ENCODE measurements at places on chromosomes 5 and 9.

DNA sequence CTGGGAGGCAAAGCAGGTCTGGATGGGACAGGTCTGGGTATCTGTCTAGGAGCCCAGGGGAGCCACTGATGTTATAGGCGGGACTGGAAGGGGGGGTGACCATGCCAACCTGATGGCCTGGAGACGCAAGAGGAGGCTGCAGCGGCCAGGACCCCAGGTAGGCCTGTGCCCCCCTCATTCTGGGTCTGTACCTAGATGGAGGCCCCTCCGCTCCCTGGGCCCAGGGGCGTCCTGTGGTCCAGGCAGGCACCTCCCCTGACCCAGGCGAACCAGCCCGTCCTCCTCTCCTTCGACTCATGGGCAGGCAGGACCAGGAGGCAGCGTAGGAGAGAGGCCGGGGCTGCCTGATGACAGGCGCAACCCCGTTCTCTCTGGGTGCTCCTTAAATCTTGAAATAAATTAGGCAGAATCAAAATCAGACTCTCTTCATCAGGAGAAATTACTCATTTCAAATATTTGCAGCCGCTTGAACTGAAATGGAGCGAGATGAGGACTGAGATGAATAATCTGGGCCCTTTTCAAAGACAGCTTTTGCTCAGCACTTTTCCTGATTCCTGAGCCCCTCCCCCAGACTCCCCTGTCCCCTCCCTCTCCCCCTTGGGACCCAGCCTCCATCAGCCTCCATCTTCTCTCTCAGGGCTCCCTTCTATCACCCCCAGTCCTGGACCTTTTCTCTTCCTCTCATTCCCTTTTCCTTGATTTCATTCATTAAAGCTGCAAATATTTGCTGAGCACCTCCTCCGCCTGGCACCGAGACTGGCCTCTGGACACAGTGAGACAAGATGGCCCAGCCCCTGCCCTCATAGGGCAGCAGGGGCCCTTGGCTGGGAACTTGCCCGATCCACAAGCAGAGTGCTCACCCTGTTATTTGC lies 46.8 kb upstream of the IER5L start:
- DNase-seq: no peak

DNA sequence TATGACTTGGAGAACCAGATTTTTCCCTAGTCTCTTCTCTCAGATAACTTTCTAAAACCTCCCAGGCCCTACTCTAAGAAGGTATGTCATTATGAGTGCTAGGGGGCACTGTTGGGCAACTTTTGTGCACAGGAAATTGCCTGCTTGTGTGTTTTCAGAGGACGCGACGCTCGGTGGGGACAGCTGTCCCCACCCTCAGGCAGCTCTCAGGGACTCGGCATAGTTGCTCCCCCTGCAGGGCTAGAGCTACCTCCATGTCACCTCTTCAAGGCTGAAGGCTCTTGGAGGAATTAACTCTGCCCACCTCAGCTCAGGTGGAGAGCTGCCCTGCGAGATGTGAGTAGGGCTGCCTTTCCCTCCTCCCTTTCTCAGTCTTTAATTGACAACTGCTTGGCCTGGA lies 10.2 kb upstream of the TIFAB start:
- peak; percentile 42 for DNase-seq

DNA sequence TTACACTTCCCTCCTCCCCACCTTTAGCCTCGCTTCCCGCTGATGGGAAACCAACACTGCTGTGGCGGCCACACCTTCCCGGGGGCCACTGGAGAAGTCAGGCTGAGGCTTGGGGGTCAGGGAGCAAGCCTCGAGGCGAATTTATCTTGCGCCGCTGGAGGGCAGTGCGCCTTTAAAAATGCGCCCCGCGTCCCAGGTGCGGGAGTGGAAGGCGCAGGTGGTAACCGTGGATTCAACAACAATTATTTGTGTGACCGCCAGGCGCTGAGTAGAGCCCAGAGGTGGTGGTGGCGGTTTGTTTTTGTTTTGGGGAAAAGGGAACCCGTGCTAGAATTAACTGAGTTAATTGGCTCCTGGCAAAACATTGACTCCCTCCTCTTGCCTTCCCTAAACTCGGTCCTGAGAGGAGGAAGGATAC lies 1.1 kb downstream of the CFAP77 start:
- DNase-seq: peak; percentile 7

GRCh38 chr5:178247481-178248456 lies 15.2 kb upstream of the PHYKPL start:
- no peak for DNase-seq

DNA sequence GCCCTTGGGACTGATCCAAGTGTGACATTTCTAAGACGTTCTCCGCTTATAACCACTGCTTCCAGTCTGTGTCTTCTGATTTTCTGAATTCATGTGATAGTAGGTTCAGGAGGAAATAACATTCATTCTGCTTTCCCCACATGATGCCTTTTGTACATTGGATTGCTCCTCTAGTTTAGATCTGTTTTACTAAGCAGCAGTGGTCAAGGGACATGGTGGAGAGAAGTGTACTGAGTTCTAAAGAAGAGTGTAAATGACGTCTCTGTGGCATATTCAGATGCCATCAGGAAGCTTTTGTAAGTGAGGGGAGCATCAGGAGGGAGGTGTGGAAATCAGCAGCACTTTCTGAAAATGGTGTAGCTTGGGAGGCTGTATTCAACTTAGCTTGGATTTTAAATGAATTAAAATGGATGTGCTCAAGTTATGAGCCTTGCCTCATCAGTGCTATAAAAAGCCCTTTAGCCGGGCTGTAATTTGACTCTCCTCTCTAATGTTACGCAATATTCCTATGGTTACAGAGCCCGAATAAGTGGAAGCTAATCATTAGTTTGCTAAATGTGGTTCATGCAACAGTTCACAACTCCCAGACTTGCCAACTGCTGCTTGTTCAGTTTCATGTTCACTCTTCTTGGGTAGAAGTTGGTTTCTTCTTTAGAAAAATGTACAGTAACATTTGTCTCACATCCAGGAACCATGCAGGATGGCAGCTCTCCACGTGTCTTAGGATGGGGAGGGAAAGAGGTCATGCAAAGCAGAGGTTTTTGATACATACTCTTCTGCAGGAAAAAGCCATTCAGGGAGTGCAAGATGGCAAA lies 281.3 kb downstream of the ARHGAP26 start:
- peak; percentile 90 for DNase-seq

DNA sequence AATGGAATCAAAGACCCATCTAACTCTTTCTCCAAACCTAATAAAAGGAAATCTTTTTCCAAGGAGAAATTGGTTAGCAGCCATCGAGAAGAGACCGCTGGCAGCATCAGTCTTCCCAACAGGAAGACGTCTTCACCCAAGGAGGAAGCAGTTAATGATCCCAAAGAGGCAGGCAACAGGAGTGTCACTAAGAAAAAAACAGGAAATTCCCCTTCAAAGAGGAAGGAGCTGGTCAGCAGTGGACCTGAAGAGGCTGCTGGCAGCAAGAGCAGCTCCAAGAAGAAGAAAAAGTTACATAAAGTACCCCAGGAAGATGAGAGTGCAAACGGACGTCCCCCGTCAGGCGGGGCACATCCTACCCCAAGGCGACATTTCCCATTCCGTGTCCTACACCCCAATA lies 143.7 kb downstream of the ELAVL2 start:
- DNase-seq: no peak

GRCh38 chr9:36116593-36116992 lies 19.9 kb upstream of the GLIPR2 start:
- DNase-seq: no peak
